Midbrain (tissue), 1 donor: ENCODE measurements at places on chromosomes 16 and 17.

DNA sequence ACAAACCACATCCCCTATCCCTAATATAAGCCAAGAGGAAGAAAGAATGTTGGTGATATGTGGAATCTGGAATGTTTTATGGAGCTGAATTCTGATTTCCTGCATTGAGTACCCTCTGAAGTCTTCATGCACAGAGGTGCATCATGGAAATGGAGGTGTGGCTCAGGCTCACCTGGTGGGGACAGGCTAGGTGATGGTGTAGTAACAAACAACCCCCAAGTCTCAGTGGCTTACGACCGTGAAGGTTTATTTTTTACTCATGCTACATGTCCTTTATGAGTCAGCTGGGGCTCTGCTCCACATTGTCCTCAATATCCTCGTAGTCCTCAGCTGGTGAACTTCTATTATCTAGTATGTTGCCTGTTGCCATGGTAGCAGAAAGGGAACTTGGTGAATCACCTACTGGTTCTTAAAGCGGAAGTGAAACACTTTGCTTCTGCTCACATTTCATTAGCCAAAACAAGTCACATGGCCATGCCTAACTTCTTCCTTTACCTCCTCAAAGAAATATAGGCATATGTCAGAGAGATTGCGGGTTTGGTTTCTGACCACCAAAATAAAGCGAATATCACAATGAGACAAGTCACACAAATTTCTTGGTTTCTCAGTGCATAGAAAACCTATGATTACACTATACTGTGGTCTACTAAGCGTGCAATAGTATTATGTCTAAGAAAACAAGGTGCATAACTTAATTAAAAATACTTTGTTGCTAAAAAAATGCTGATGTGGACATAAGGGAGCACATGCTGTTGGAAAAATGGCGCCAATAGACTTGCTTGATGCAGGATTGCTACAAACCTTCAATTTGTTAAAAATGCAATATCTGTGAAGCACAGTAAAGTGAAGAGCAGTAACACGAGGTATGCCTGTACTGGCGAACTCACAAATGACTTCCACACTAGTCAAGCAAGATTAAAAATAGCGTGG is at the start of gene PMFBP1:
Gene PMFBP1 (minus strand): TSS at position 51 of the 930 bp plus-strand sequence. CDS start 947 bp downstream, outside the sequence.
- peak; percentile 52 for DNase-seq

DNA sequence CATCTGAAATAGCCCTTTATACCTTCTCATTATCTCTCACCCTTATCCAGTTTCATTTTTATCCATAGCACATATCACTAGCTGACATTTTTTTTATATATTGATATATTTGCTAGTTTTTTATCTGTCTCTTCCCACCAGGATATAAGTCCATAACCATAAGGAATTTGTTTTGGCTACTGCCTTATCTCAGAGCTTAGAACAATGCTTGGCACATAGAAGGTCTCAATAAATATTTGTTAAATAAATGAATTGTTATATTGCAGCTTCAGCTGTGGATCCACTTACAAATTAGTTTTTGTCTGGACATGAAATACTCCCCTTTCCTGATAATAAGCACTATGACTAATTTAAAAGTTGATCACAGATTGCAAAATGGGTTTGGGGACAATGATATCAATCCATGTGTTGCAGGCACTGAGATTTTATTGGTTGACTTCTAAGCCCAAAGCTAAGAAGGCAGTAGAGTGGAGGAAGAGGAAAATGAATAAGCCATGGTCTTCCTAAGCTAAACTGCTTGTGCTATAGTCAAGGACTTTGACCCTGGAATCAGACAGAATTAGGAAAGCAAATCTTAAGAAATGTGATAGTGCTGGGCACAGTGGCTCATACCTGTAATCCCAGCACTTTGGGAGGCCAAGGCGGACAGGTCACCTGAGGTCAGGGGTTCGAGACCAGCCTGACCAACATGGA is 31.9 kb upstream of the YPEL2 start:
- no peak for DNase-seq

DNA sequence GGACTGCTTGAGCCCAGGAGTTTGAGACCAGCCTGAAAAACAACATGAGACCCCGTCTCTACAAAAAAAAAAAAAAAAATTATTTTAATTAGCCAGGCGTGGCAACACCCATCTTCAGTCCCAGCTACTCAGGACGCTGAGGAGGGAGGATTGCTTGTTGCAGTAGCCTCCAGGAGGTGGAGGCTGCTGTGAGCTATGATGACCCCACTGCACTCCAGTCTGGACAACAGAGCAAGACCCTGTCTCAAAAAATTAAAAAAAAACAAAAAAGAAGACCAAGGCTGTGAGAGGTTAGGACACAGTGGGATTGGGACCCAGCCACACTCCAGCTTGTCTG is 1.3 kb upstream of the SNAI3 start:
- DNase-seq = no peak

- no peak for DNase-seq
These were observed 267.1 kb upstream of the MYOCD start for GRCh38 chr17:12398441-12399051.

GRCh38 chr17:67164302-67164701 is 80.7 kb downstream of the HELZ start:
- no peak for DNase-seq

DNA sequence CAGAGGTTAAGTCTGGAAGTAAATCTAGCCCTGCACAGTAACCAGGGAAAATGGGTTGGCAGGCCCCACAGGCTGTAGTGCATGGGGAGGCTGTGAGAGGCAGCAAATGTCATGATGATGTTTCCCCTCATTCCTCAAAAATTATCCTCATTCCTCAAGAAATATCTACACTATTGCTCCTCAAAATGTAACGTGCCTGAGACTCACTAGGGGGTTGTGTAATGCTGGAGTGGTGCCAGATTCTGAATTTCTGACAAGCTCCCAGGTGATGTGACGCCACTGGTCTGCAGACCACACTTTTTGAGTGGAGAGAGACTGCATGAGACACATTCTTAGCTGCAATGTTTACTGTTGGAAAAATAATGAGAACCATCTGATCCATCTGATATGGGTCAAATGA is 1.2 kb upstream of the MPP3 start:
- DNase-seq = no peak

GRCh38 chr17:61619493-61619892 is 28.5 kb upstream of the NACA2 start:
- DNase-seq = no peak

DNA sequence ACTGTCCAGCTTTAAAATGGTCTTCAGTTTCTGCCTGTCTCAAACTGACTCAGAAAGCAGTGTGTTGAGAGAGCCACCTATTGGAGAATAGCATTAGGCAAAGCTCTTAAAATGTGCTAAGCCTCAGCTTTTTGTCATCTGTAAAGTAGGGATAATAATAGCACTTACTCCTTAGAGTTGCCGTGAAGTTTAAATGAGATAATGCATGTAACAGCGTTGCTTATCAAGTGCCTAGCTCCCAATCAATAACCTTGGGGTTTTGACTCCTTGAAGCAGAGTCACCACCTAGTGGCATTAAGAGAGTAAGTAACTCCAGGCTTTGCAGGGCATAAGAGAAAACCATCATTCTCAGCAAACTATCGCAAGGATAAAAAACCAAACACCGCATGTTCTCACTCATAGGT is 163.3 kb downstream of the HS3ST2 start:
- DNase-seq = peak; percentile 24

- DNase-seq = no peak
These were observed 176.3 kb upstream of the ASIC2 start for GRCh38 chr17:33469421-33469820.

DNA sequence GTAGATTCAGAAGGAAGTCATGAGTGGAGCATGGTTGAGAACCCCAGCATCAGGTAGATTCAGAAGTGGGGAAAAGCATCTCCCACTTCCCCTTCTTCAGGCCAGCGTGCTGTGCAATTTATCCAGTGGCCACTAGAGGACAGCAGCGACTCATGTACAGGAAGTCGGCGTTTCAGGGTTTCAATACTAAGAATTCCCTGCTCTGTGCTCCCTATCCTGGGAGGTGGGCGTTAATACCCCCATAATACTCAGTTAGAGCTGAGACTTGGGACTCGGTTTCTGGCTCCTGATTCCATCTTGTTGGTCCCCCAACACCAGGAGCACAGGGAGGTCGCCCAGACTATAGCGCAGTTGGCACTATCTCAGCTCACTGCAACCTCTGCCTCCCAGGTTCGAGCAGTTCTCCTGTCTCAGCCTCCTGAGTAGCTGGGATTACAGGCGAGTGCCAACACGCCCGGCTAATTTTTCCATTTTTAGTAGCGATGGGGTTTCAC is 75.3 kb upstream of the AMZ2 start:
- peak; percentile 70 for DNase-seq

DNA sequence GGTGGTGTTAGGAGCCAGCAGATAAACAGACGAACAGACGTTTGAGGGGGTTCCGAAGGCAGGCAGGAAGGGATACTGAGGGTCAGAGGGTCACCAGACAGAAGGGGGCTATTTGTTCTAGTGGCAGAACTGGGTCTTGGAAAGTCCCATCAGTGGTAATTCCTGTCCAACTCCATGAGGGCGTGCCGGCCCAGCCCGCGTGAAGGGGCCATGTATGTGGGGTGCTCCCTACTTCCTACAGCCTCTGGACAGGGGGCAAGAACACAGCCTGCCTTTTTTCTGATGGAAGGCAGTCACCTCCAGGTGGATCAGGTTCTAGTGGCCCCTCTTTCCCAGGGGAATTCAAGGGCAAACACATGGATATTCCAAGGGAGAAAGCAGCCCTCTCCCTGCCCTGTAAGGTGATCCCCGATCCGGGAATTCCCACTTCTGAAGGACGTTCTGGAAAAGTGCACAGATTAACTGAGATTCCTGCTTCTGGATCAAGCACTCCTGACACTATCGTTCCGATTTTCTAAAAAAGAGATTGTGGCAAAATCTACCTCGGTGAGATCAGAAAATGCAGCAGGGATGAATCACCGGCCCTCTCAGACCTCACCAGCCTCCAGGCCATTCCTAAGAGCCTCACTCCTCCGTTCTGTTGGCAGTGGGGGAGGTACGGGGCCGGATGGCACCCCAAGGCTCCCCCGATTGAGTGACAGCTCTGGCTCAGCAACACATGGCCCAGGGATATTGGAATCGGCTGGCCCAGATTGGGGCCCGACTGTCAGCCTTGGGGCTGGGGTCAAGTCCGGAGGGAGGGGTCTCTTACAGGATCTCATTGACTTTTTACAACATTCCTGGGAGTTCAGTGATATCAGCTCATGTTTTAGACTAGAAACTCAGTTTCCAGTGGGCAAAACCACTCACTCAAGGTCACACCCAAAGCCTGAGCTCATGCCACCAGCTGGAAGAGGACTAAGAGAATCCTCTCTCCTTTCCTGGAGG is 12.4 kb downstream of the STX1B start:
- DNase-seq = no peak

GRCh38 chr16:13206606-13207005 is 305.2 kb downstream of the SHISA9 start:
- no peak for DNase-seq

- no peak for DNase-seq
These were observed 39.0 kb downstream of the ADCY9 start for GRCh38 chr16:4077174-4077649.

GRCh38 chr17:78708510-78708973 is 73.5 kb downstream of the CYTH1 start:
- peak; percentile 84 for DNase-seq

- peak; percentile 64 for DNase-seq
These were observed 680 bp downstream of the SKA2 start for GRCh38 chr17:59154292-59154720.

DNA sequence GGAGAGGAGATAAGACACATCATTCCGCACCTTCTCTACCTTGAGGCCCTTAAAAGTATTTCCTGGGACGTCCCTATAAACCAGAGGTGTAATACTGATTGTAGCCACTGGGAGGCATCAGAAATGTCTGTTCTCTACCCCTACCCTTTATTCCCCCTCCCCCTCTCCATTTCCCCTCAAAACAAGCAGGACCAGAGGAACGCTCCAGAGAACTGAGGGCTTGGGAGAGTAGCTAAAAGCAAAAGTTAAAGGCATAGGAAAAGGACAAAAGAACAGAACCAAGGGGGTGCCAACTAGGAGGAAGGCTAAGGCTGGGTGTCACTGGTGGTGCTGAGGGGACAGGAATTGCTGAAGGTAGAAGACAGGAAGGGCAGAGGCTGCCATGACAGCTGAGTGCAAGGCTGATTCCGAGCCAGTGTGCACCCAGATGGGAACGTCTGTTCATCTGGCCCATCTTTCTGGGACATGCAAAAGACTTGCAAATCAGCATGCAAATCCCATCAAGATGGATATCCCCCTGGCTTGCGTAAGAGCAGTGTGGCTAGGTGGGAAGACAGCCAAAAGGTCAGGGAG is 6.7 kb downstream of the CAMTA2 start:
- no peak for DNase-seq
